Left cardiac atrium (tissue), 4 donors: ENCODE measurements at places on chromosomes 4 and X. TPM values are rescaled to one million over a fixed set of nuclear protein-coding genes. Genes with fewer than 3 reads are reported as not detected.

Gene AFP
- total RNA-seq = not detected

DNA sequence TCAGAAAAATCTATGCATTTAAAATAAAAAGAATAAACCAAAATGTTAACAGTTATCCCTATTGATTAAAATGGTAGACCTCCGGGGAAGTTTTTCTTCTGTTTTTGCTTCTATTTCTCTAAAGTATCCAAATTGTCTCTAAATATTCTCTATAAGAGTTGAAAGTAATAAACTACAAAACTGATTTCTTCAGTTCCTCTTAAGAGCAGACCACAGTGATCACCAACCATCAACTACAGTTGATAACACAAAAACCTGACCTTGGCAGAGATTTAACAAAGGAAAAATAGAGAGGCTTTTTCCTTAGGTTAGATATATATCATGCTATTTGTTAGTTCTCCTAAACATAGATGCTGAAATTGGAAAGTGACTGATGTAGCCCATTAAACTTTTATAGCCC is 27.3 kb downstream of the DDX60 start:
- no peak for DNase-seq

Gene SPANXA1
- total RNA-seq = not detected

GRCh38 chr4:38805530-38806145 is 1.0 kb upstream of the TLR1 start:
- DNase-seq = peak; percentile 34

Gene DCAF12L1
- not detected for total RNA-seq

- no peak for DNase-seq
These were observed 11.8 kb downstream of the AASDH start for GRCh38 chr4:56375458-56375857.

- no peak for DNase-seq
These were observed 140.6 kb downstream of the ARSF start for GRCh38 chrX:3181846-3182245.

DNA sequence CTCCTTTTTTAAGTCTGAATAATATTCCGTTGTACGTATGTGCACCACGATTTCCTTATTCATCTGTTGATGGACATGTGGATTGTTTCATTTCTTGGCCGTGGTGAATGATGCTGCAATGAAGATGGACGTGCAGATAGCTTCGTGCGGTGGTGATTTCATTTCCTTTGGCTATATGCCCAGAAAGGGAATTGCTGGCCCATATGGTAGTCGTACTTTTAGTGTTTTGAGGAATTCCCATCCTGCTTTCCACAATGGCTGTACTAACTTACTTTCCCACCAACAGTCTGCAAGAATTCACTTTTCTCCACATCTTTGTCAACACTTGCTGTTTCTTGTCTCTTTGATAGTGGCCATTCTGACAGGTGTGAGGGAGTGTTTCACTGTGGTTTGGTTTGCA is 12.8 kb downstream of the ZFP42 start:
- no peak for DNase-seq

- DNase-seq = no peak
These were observed 115.1 kb upstream of the SFRP2 start for GRCh38 chr4:153904011-153904410.

GRCh38 chr4:124030147-124030546 is 633.6 kb downstream of the SPRY1 start:
- DNase-seq = peak; percentile 22

GRCh38 chr4:42574870-42575430 is 82.0 kb downstream of the ATP8A1 start:
- no peak for DNase-seq

Gene EXOC1
- 22.5 TPM for total RNA-seq

GRCh38 chr4:37644962-37645361 is 41.2 kb downstream of the RELL1 start:
- no peak for DNase-seq

Gene SULT1B1
- total RNA-seq = 1.6 TPM
